Esophagus muscularis mucosa (tissue), 4 donors: ENCODE measurements at places on chromosomes 1 and 21. TPM values are rescaled to one million over a fixed set of nuclear protein-coding genes. Genes with fewer than 3 reads are reported as not detected.

DNA sequence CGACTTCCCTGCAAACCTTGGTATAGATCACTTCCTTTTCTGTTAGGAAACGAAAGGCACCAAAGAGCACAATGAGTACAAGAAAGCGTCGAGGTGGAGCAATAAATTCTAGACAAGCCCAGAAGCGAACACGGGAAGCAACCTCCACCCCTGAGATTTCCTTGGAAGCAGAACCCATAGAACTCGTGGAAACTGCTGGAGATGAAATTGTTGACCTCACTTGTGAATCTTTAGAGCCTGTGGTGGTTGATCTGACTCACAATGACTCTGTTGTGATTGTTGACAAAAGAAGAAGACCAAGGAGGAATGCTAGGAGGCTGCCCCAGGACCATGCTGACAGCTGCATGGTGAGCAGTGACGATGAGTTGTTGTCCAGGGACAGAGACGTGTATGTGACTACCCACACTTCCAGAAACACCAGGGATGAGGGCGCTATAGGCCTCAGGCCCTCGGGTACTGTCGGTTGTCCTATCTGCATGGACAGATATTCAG is 18.5 kb downstream of the FAM89A start:
- no peak for DNase-seq
- no peak overlapping the region for H3K4me3 ChIP-seq
- H3K4me1 ChIP-seq = peaks cover 4% of the 10 kb centered on the region
- H3K27ac ChIP-seq = no peak overlapping the region
- H3K36me3 ChIP-seq = peaks cover 10% of the 10 kb centered on the region

DNA sequence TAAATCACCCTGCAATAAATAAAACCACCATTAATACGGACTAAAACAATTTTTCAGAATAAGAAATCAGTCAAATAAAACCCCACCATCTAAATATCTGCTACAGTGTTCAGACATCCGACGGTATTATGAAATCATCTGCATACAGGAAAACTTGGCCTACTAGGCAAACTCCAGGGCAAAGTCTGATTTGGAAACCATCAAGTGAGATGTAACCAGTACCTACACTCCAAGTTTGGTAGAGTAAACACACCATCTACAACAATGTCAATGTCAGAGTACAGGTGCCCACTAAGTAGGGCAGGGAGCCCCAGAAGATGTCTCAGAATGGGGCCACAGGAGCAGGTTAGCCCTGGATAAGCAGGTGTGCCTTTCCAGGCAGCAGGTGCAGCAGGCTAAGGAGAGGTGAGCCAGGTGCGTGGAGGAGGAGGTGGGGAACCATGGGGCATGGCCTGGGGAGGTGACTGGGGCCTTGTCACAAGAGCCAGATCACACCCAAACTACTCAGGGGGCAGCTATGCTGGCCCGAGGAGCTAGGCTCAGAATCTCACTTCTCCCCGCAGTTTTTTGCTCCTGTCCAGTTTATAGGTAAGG is 59.6 kb downstream of the CAPZB start:
- H3K27ac ChIP-seq = peak overlapping the region; percentile 92
- H3K27me3 ChIP-seq = no peaks in the 10 kb centered on the region
- no peak for DNase-seq
- no peaks in the 10 kb centered on the region for H3K36me3 ChIP-seq
- H3K4me1 ChIP-seq = peaks cover 100% of the 10 kb centered on the region

DNA sequence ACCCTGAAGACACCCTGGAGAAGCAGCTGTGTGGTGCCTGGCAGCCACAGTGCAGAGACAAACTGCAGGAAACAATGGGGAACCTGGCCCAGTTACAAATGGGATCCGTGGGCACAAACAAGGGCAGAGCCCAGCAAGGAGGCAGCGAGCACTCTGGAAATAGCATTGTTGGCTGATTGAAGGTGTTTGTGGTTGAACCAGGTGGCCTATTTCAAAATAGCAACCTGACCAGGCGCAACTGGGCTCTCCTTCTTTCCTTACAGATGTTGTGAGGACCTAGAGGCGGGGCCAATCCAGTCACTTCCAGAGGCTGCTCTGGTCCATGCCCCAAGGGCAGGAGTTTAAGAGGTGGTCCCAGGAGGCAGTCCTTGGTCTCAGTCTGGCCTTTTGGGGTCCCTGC is 21.7 kb upstream of the ZBTB21 start:
- H3K27ac ChIP-seq = no peak overlapping the region
- no peak overlapping the region for H3K4me3 ChIP-seq
- no peak for DNase-seq
- H3K27me3 ChIP-seq = no peaks in the 10 kb centered on the region

The MAD2L2 gene
- 31.6 TPM for total RNA-seq

- H3K27me3 ChIP-seq = no peaks in the 10 kb centered on the region
- H3K27ac ChIP-seq = peak overlapping the region; percentile 98
- peaks cover 33% of the 10 kb centered on the region for H3K4me1 ChIP-seq
- peak overlapping the region; percentile 69 for H3K4me3 ChIP-seq
- DNase-seq = no peak
Measured at GRCh38 chr1:32703479-32704291, 1.1 kb upstream of the SYNC start.

DNA sequence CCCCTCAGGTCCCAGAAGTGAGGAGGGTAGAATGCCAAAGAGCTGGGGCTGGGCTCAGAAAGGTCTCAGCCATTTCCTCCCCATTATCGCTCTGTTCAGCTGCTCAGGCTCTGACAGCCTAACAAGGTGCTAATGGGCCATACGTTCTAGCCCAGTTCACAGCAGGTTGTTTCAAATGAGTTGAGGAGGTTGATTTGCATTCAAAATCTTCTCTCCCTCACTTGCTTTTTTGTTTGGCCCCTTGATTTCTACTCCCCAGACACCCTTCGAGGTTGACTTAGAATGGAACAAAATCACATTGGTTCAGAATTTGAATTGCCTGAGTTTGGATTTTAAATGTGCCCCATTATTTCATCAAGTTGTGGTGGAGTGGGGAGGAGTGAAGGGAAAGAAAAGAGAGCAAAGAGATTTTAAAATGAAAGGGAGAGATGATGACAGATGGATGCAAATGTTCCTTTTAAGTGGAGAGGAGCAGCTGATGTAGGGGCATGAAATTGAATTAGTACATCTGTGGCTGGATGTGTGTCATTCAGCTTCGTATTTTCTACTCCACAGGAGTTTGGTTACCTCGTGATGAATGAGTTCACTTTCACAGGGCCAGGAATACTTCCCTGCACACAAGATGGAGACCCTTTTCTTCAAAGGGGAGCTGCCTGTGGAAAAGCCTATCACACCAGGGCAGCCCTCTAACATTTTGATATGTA is 425.8 kb upstream of the CAMK1G start:
- H3K27me3 ChIP-seq = no peaks in the 10 kb centered on the region
- H3K36me3 ChIP-seq = no peaks in the 10 kb centered on the region
- DNase-seq = no peak

The ADGRB2 gene
- 0.83 TPM for total RNA-seq

The KRTAP21-2 gene
- total RNA-seq = not detected

GRCh38 chr1:235642011-235642942 is 7.3 kb downstream of the GNG4 start:
- H3K27me3 ChIP-seq = no peaks in the 10 kb centered on the region
- no peak overlapping the region for H3K27ac ChIP-seq
- H3K36me3 ChIP-seq = no peaks in the 10 kb centered on the region
- no peaks in the 10 kb centered on the region for H3K4me1 ChIP-seq
- DNase-seq = no peak

The FAM167B gene
- total RNA-seq = 0.83 TPM

GRCh38 chr1:151915061-151915686 is 5.9 kb upstream of the THEM4 start:
- peaks cover 3% of the 10 kb centered on the region for H3K4me1 ChIP-seq
- DNase-seq = no peak
- H3K27ac ChIP-seq = no peak overlapping the region
- H3K36me3 ChIP-seq = no peaks in the 10 kb centered on the region
- H3K4me3 ChIP-seq = no peak overlapping the region

DNA sequence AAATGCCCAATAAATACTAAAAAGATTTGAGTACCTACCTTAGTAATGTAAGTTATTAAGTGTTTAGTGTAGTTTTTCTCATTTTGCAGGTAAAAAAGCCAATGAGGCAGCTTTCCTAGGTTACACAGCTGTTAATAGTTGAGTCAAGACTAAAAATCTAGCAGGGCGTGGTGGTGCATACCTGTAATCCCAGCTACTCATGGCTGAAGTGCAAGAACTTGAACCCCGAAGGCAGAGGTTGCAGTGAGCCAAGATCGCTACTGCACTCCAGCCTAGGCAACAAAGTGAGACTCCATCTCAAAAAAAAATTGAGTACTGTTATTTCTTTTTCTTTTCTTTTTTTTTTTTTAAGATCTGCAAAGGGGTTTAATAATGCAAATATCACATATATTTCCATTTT is 7.7 kb downstream of the YBX1 start:
- H3K27me3 ChIP-seq = no peaks in the 10 kb centered on the region
- no peak overlapping the region for H3K27ac ChIP-seq
- peaks cover 88% of the 10 kb centered on the region for H3K4me1 ChIP-seq
- H3K4me3 ChIP-seq = no peak overlapping the region
- DNase-seq = no peak
- peaks cover 6% of the 10 kb centered on the region for H3K36me3 ChIP-seq

DNA sequence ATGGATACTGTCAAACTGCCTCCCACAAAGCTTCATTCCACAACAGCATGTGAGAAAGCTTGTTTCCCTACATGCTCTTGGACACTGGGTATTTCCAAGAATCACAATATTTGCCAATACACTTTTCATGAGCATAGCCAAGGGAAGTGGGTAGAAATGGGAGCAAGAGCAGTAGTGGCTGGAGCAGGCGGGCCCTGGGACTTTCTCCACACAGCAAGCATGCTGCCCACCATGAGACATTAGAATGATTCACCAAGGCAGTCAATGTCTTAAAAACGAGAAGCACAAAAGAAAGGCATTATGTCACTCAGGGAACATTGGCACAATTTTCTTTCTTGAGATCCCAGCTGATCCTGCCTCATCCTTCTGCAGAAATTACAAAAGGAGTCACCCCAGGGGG is 371.6 kb upstream of the RUNX1 start:
- no peaks in the 10 kb centered on the region for H3K4me1 ChIP-seq
- no peak for DNase-seq
- no peaks in the 10 kb centered on the region for H3K27me3 ChIP-seq
- no peak overlapping the region for H3K27ac ChIP-seq

The ACTL8 gene
- not detected for total RNA-seq

The SH2D1B gene
- total RNA-seq = not detected

The LRRC71 gene
- not detected for total RNA-seq

The CHIA gene
- not detected for total RNA-seq

GRCh38 chr1:245986404-245987218 is 520.5 kb downstream of the SMYD3 start:
- H3K27ac ChIP-seq = no peak overlapping the region
- no peaks in the 10 kb centered on the region for H3K27me3 ChIP-seq
- no peak for DNase-seq
- no peaks in the 10 kb centered on the region for H3K4me1 ChIP-seq

The EDARADD gene
- total RNA-seq = not detected

The S100B gene
- total RNA-seq = 28.1 TPM

DNA sequence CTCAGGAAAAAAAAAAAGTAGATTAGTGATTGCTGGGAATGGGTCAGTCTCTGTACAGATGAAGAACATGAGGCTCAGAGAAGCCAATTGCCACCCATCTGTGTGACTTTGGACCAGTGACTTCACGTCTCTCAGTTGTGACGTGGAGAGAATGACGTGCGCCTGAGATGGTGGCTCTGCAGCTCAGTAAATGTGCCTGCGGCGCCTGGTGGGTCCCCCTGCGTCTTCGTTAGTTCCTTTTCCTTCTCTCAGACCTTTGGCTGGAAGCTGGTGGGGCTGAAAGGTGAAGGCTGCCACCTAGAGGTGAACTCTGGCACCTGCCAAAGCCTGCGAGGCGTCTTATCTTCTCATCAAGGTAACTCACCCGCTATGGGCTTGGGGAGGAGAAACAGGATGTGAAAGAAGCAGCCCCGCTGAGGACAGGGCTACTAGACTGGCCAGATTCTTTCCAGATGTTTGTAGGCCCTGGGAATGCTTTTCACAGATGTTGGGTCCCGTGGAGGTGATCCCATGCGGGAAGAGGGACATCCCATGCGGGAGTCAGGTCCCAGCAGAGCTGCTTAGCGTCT is 8.7 kb upstream of the E2F2 start:
- peak; percentile 98 for DNase-seq
- H3K4me3 ChIP-seq = peak overlapping the region; percentile 22
- H3K27ac ChIP-seq = no peak overlapping the region

DNA sequence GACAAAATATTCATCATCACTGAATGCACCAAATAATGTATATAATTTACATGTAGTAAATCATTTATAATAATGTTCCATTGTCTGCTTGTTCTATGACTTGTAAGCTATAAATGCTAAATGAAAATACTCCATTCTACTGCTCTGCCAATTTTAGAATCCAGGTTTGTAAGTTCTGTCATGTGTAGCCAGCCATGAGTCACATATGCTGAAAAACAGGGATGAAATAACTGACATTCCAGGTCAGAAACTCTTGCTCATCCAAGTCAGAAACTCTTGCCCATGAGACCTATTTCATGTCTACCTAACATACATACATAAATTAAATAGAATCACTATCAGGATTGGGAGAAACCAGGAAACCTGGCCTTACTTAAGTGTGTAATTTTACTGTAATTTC is 95.6 kb downstream of the ASH1L start:
- no peak overlapping the region for H3K27ac ChIP-seq
- no peak for DNase-seq
- H3K4me3 ChIP-seq = no peak overlapping the region
- no peaks in the 10 kb centered on the region for H3K27me3 ChIP-seq
- H3K4me1 ChIP-seq = peaks cover 30% of the 10 kb centered on the region

GRCh38 chr21:40685141-40685540 is 161.8 kb downstream of the DSCAM start:
- H3K27ac ChIP-seq = no peak overlapping the region
- H3K36me3 ChIP-seq = no peaks in the 10 kb centered on the region
- H3K4me1 ChIP-seq = peaks cover 7% of the 10 kb centered on the region

The NUP210L gene
- not detected for total RNA-seq

The ARL8A gene
- 48.7 TPM for total RNA-seq

DNA sequence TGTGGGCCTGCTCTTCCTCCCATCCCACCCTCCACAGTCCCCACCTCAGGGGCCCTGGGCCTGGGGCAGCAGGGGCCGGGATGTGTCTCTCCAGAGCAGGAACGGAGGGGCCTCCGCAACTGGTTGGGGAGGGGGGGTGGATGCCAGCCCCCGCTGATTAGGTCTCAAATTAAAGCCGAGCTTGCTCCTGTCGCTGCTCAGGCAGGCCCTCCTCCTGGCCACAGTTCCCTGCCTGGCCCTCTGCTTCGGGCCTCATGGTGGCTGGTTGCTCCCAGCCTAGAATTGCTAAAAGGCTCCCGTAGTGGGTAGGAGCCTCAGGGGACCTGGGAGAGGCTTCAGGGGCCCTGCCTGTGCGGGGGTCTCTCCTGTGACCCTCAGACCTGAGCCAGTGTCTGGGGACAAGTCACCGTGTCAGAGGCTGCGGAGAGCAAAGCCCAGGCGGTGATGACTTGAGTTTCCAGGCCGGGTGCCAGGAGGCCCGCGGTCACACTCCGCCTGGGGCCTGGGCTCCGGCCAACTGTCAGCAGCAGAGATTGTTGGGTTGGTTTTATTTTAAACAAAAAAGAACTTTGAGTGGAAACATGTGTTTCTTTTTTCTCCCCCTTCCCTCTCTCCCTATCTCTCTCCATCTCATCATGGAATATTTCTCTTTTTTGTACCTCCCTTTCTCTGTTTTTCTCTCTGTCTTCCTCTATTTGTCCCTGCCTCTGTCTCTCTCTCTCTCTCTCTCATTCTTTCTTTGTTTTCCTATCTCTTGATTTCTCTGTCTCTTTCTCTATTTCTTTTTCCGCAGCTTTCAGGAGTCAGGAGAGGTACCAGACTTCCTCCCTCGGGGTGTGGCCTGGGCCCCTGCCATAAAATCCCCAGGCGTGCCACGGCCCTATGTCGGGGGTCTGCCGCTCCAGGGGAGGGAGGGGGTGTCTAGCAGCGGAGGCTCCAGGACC is 20.0 kb upstream of the EPHA2 start:
- H3K4me1 ChIP-seq = peaks cover 70% of the 10 kb centered on the region
- H3K36me3 ChIP-seq = no peaks in the 10 kb centered on the region
- H3K27me3 ChIP-seq = no peaks in the 10 kb centered on the region
- H3K4me3 ChIP-seq = peak overlapping the region; percentile 4
- H3K27ac ChIP-seq = peak overlapping the region; percentile 83
- DNase-seq = no peak

The KDF1 gene
- not detected for total RNA-seq
